ENCODE measurements at places on chromosomes 5 and 9.
A peak's percentile ranks its signal among the peaks of the same experiment; 100 is the strongest.

DNA sequence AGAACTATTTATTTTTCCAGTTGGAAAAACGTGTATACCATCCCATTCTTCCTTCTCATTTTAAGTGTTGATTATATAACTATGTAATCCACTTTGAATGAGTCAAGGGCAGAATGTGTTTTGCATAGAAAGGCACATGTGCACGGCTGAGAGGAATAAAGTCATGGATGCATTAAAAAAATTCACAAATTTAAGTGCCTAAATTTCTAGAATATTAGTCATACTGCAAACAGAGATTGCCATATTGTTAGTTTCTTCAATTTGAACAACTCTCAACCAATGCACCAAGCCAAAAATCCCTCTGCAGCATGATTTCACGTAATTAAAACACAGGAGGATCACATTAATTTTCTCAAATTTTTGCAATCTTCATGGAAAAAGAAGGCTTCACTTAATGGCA, 166.3 kb downstream of the MPDZ start:
- no peak for DNase-seq

DNA sequence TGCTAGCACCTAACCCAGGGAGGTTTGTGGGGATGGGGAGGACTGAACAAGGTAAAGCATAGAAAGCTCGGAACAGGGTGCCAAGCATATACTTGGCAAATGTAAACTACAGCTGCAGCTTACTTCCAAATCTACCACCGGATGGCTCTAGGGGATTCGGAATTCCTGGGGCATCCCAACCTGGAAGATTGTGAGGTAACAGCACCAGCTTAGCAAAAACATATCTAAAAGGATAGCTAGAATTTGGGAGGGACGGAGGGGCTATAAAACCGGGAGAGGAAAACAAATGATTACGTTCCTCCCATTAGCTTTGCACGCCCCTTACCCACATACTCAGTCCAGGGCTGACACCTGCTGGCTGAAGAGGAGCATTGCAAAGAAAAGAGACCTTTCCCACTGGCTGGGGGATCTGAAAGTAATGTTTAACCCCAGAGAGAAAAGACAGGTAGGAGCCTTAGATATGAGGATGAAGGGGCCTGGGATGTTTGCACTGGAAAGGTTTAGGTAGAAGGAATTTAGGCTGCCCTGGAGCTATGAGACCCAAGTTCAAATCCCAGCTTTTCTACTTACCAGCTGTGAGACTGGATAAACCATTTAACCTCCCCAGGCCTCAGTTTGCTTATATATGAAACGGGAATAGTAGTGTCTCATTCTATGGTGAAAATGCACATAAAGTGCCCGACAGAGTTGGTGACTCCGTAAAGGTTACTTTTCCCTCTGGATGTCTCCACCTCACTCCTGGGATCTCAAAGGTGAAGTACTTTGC, 73.6 kb downstream of the FAM114A2 start:
- DNase-seq: peak; percentile 56

DNA sequence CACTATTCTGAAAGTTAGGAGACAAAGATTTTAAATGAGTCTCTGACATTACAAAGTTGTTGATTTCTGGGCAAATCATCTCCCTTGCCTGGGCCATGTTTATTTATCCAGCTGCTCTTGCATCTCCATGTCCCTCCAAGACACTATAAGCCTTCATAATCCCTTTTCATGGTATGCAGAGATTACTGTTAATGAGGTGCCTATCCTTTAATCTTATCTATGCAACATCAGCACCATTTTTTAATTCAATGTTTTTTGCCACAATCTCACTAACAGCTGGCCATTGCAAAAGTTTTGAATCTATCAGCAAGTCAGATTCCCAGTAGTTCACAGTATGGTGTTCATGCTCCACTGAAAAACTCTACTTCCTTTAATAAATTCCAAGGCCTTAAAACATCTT, 108.5 kb upstream of the PTPRD start:
- DNase-seq: no peak

- no peak for DNase-seq
Measured at GRCh38 chr5:61625137-61625561, 293.1 kb downstream of the ZSWIM6 start.
